NCI-H2029 treated with DMSO at 0.1 percent for 48 hours (cell line): ENCODE measurements at places on chromosomes 6 and 20.

- DNase-seq = peak; percentile 79
These were observed 66.2 kb upstream of the SNX9 start for GRCh38 chr6:157756708-157757429.

DNA sequence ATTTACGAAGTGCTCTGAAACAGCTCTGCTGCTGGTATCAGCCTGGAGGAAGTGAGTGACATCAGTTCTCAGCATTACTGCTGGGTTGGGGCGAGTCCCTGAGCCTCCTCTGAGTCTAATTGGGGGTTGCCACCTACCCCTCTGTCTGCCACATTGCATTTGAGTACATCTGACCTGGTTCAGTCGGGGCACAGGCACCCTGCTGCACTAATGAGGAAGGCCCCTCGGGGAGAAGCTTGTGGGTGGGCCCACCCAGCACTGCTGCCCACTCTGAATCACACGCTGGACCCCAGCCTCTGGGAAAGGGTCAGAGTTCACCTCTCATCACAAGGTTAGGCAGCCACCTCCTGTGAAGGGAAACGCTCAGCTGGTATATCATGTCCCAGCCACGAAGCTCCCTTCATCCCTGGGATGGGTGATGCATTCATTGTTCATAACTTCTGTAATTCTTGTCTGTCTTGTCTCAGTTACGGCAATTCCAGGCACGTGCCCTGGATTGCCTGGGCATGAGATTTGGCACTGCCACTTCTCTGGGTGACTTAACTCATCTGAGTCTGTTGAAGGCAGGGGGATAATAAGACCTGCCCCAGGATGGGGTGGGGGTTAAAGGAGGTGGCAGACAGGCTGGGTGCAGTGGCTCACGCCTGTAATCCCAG, 13.3 kb downstream of the DNMT3B start:
- no peak for DNase-seq

GRCh38 chr6:31826793-31827285, 699 bp upstream of the HSPA1B start:
- no peak for DNase-seq

GRCh38 chr20:38386004-38386403, 39.7 kb downstream of the LBP start:
- DNase-seq = no peak

DNA sequence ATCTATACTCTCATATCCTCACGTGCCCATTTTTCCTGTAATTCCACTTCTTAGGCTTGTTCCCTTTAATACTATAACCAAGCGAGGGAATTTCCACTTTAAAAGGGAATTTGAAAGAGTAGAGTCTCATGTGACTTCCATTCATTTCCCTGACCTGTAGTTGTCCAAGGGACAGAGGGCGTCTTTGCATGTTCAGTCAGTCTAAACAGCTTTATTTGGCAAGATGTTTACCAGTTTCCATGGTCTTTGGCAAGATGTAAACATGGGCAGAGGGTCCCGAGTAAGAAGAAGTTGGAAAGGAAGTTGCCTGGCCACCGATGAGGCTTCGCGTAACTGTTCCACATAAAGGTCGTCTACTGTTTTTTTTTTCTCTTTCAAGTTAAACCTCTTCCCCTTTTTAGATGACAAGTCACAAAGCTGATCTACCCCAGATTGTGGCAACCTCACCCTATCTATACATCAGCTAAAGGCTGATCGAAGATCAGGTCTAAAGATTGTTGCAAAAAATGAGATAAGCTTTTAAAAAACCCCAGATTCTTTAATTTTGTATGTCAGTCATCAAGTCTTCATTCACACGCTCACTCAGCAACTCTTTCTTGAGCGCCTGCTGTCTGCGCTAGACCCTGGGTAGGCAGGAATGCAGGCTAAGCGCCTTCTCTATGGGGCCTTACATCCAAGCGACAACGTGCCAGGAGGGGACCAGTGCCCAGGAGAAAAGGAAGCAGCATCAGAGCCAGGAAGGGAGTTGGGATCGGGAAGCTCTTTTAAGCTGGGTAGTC, 31.7 kb upstream of the CCR6 start:
- no peak for DNase-seq

GRCh38 chr6:151254451-151255081, 14.8 kb downstream of the AKAP12 start:
- no peak for DNase-seq

DNA sequence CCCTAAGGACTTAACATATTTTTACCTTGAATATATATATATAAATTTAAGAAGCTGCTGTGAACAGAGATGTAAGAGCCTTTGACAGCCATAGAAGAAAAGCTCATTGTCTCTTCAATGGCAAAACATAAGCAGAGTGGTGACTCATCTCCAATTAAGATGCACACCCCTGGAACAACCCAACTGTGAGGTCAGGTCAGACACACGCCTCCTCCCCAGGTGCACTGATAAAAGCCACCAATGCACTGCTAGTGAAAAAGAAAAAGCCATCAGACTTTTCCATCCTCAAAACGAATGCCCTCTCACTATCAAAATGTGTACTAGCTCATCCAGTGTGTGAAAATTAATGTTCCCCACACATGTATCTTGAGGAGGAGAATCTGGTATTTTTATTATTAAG, 100.1 kb downstream of the SMLR1 start:
- DNase-seq = no peak

GRCh38 chr6:17927705-17928104, 59.7 kb downstream of the KIF13A start:
- DNase-seq = no peak
